ENCODE measurements at places on chromosomes 3 and 15. TPM values are rescaled to one million over a fixed set of nuclear protein-coding genes. Genes with fewer than 3 reads are reported as not detected.

Gene ADAMTS9
- total RNA-seq = 3.7 TPM

Gene MYL3
- total RNA-seq = 0.19 TPM

Gene DLEC1
- total RNA-seq = 0.09 TPM

Gene ALDH1L1
- 0.85 TPM for total RNA-seq

Gene PAQR5
- 0.14 TPM for total RNA-seq

Gene HERC2
- 18.7 TPM for total RNA-seq

Gene GHSR
- total RNA-seq = not detected

DNA sequence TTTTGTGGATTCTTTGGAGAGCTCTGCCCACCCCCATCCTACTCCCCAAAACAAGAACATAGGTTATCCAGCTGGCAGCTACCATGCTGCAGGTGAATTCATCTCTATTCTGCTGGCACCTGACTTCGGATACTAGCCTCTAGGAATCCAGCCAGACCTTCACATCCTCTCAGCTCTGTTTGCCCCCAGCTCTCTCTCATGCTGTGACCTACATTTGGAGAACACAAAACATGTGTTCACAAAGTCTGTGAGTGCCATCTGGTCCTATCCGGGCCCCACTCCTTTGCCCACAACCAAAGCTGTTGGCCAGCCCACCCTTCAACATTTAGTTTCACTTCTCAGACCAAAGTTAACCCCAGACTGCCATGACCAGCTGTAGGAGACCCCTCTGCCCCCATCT lies 89.4 kb upstream of the C3orf80 start:
- no peaks in the 10 kb centered on the region for H3K36me3 ChIP-seq
- no peaks in the 10 kb centered on the region for H3K27me3 ChIP-seq
- peak overlapping the region; percentile 89 for H3K27ac ChIP-seq

DNA sequence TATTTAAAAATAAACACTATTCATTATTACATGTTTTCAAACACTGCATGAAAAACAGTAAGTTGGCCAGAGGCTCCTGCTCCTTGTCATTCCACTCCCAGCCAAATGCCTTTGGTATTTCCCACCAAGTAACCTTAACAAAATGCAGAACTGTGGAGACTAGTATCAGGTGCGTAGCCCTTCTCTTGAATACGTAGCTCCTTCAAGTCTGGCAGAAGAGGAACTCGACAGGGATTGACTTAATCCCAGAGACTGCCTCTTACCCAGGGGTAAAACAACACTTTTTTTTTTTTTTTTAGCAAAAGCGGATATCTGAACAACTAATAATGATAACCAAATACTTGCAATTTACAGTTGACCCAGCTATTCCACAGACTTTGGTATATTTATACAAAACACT lies 738 bp downstream of the COMMD2 start:
- no peak for DNase-seq
- no peaks in the 10 kb centered on the region for H3K4me1 ChIP-seq
- peak overlapping the region; percentile 92 for H3K4me3 ChIP-seq
- H3K27me3 ChIP-seq = no peaks in the 10 kb centered on the region
- no peak overlapping the region for H3K27ac ChIP-seq
- peaks cover 4% of the 10 kb centered on the region for H3K36me3 ChIP-seq

DNA sequence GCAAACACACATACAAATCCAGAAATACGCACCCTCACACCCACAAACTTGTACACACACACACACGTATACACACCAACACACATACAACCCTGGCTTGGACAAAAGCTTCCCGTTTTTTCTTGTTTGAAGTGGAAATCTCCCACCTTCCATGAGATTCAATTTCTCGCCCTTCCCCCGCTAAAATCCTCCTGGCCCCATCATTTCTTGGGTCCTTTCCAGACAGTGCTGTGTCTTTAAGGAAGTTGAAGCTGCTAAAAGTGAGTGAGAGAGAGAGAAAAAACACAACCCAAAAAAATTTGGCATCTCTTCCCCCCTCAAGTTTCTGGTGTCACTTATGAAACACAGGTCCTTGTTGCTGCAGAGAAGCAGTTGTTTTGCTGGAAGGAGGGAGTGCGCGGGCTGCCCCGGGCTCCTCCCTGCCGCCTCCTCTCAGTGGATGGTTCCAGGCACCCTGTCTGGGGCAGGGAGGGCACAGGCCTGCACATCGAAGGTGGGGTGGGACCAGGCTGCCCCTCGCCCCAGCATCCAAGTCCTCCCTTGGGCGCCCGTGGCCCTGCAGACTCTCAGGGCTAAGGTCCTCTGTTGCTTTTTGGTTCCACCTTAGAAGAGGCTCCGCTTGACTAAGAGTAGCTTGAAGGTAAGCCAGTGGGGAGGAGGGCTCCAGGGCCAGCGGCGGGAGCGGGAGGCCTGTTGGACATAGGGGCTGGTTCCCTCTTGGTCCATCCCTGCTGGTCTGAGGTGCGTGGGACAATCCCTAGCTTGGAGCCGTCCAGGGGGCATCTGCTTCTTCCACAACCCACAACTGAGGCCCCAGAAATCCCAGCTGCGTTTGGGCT lies at the start of gene ISLR:
TSS of gene ISLR (plus strand) at position 331 of the 839 bp plus-strand sequence. CDS start 1,149 bp downstream, outside the sequence.
- no peak for DNase-seq
- no peaks in the 10 kb centered on the region for H3K4me1 ChIP-seq
- H3K27ac ChIP-seq = peak within 1 kb of the TSS; percentile 75
- peak within 1 kb of the TSS; percentile 1 for H3K4me3 ChIP-seq
- no peaks in the 10 kb centered on the region for H3K27me3 ChIP-seq
- no peaks in the 10 kb centered on the region for H3K36me3 ChIP-seq

- no peaks in the 10 kb centered on the region for H3K36me3 ChIP-seq
- H3K27me3 ChIP-seq = no peaks in the 10 kb centered on the region
- no peak for DNase-seq
- no peak overlapping the region for H3K27ac ChIP-seq
Measured at GRCh38 chr15:71440489-71441110, 325.3 kb downstream of the THSD4 start.

GRCh38 chr3:189282741-189283140 lies 111.0 kb downstream of the TPRG1 start:
- H3K4me3 ChIP-seq = no peak overlapping the region

DNA sequence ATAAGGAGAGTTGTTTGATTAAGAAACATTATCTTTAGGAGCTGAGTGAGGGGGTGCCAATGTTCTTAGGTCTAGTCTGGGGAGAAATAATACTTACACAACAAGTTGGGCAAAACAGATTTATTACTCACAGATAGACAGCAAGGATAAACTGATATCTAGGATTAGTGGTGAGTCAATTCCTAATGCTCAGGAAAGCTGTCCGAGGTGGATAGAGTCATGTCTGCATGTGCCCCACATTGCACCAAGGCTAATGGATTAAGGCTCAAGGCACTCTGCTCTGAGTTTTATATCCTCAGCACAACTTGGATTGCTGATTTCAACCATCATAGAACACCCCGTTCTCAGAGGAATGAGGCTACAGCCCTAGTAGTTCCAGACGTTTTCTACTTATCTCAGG lies 1042.3 kb downstream of the OTOL1 start:
- H3K27me3 ChIP-seq = no peaks in the 10 kb centered on the region
- H3K4me1 ChIP-seq = no peaks in the 10 kb centered on the region
- no peak for DNase-seq
- no peaks in the 10 kb centered on the region for H3K36me3 ChIP-seq

GRCh38 chr15:78850352-78850751 lies 22.3 kb upstream of the MORF4L1 start:
- no peak for DNase-seq
- H3K4me1 ChIP-seq = no peaks in the 10 kb centered on the region
- H3K4me3 ChIP-seq = no peak overlapping the region
- no peak overlapping the region for H3K27ac ChIP-seq

DNA sequence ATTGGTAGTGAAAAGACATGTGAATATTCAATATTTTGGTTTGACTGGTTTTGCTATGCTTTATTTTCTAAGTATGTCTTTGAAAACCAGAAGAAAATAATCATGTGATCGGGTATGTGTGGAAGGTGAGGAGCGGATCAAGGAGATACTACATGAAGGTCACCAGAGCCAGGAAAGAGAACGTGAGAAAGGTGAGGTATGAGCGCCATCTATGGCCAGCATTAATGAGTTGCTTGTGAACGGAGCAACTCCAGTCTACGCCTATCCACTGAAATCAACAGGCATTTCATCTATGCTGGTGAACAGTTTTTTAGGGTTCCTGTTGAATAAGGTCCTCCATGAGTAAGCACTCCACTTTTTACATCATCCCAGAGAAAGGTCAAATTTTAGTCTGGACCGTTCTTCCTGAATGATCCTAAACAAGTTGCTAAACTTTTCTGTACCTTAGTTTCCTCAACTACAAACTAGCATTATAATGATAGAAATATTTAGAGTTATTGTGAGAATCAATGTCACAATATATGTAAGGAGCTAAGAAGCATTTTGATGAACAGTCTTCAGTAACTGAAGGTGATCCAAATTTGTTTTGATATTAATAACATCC lies 1435.2 kb upstream of the CADM2 start:
- DNase-seq = peak; percentile 2
- no peak overlapping the region for H3K4me3 ChIP-seq
- no peaks in the 10 kb centered on the region for H3K27me3 ChIP-seq

DNA sequence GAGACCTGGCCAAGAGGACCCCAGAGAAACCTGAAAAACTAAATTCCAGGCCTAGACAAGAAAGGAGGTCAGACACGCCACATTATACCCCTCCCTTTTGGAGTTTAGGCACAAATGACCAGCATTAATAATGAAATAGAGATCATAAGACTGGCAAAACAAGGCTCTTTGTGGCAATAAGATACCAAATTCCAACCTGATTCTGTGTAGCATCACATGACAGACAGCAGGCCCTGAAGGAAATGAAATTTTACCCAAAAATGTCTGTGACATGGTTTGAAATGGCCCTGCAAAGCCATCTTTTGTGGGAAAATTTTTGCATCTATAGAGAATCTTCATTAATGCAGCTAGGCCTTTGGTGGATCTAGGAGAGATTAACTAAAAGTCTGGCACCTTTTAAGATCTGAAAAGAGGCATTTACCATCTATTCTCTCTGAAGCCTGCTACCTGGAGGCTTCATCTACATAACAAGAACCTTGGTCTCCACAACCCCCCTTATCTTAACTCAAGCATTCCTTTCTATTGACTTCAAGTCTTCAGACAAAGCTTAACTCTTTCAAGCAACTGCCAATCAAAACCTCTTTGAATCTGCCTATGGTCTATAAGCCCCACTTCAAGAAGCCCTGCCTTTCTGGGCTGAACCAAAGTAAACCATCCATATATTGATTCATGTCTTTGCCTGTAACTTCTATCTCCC lies 8.0 kb downstream of the FAM174B start:
- no peaks in the 10 kb centered on the region for H3K4me1 ChIP-seq
- no peak overlapping the region for H3K4me3 ChIP-seq
- no peaks in the 10 kb centered on the region for H3K36me3 ChIP-seq
- H3K27ac ChIP-seq = no peak overlapping the region

DNA sequence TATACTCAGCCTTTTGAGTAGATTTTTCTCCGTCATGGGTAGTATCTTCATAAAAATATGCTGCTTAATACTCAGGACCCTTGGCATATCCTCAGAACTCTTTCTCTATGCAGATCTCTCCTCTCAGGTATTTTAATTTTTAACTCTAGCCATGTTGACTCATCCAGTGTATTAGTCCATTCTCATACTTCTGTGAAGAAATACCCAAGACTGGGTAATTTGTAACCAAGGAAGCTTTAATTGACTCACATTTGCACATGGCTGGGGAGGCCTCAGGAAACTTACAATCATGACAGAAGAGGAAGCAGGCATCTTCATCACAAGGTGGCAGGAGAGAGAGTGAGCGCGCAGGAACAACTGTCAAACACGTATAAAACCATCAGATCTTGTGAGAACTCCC lies 129.3 kb upstream of the CD96 start:
- no peak overlapping the region for H3K4me3 ChIP-seq
- no peaks in the 10 kb centered on the region for H3K36me3 ChIP-seq
- DNase-seq = no peak
- no peaks in the 10 kb centered on the region for H3K4me1 ChIP-seq
- no peaks in the 10 kb centered on the region for H3K27me3 ChIP-seq

DNA sequence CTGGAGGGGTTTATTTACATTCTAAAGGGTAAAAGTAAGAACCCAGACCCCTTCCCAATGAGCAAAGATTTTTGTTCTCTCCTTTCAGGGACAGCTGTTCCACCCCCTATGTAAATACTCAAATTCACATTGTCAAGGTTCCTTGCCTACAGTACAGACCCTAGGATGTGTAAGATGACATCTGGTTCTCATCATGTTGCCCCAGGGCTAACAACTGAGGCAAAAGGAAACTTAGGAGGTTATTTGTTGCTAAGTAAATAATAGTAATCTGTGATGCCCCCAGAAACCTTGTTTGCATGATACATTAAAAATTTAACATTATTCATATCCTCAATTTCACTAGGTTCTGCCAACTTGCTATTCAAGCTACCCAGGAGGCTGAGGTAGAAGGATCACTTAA lies 135.0 kb upstream of the CCNL1 start:
- no peaks in the 10 kb centered on the region for H3K4me1 ChIP-seq
- DNase-seq = no peak
- no peaks in the 10 kb centered on the region for H3K36me3 ChIP-seq

DNA sequence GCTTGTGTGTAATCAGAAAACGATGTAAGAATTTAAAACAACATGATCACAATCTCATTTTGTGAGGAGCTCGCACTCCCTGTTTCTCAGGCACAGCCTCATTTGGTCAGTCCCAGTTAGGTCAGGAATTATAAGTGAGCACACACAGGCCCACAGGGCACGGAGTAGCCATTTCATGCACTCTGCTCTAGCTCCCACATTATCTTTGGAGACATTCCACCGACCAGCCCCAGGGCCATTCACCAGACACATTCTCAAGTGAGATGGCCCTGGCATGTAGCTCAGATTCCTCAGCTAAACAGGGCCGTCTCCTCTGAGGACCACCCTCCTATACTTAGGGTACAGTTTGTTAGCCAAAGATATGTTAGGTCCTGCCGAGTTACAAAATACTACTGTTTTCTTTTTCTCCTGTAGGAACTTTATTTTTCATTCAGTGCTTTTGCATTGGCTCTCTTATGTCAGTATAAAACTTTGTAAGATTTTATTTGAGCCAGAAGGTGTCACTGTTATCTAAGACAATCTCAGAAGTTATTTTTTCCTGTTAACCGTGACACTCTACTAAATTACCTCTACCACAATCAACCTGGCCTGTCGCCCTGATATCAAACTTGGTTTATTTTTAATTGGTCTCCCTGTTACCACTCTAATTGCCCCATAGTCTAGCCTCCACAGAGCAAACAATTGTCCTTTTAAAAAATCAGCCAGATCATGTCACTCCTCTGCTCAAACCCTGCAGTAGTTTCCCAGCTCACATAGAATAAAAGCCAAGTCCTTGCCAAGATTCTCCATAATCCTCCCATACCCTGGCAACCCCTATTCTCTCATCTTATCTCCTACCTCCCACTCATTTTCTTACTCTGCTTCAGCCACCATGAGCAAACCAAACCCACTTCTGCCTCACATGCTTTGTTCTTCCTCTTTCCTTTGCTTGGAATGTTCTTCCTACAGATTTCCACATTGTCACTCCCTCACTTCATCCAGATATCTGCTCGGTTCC lies 105.7 kb downstream of the PPP2R3A start:
- DNase-seq = no peak
- no peaks in the 10 kb centered on the region for H3K27me3 ChIP-seq
- H3K4me3 ChIP-seq = no peak overlapping the region
- H3K36me3 ChIP-seq = no peaks in the 10 kb centered on the region
- no peaks in the 10 kb centered on the region for H3K4me1 ChIP-seq
